Regular cardiac myocyte (primary cell): ENCODE measurements at places on chromosomes 7 and 10. TPM values are rescaled to one million over a fixed set of nuclear protein-coding genes. Genes with fewer than 3 reads are reported as not detected.

Gene RNF133
- 0.19 and 0.28 TPM in 2 replicates for total RNA-seq

Gene HK1
- 147 and 245 TPM in 2 replicates for total RNA-seq

Gene UCMA
- total RNA-seq: not detected in 2 replicates

Gene DENND10
- 43.7 and 109 TPM in 2 replicates for total RNA-seq

Gene DHTKD1
- total RNA-seq: 15.0 and 21.7 TPM in 2 replicates

Gene SYPL1
- 44.7 and 56.7 TPM in 2 replicates for total RNA-seq

Gene GOLGA7B
- under 0.01 TPM in 1 of 2 replicates, not detected in the other for total RNA-seq

Gene TMED4
- 96.8 and 235 TPM in 2 replicates for total RNA-seq
